ENCODE measurements at places on chromosomes 1 and 21. TPM values are rescaled to one million over a fixed set of nuclear protein-coding genes. Genes with fewer than 3 reads are reported as not detected.

MXRA8 gene
- total RNA-seq = 34.2 TPM

HSD11B1 gene
- total RNA-seq = 7.1 TPM

GJA5 gene
- total RNA-seq = 1.4 TPM

SPRR2E gene
- not detected for total RNA-seq

FAM177B gene
- total RNA-seq = 0.39 TPM

DDOST gene
- 106 TPM for total RNA-seq

IL6R gene
- 435 TPM for total RNA-seq

LENEP gene
- not detected for total RNA-seq

CHODL gene
- not detected for total RNA-seq

ZC3H12A gene
- 27.1 TPM for total RNA-seq

MFAP2 gene
- 0.36 TPM for total RNA-seq

GBP7 gene
- total RNA-seq = not detected

Measured in gastrocnemius medialis (tissue), 4 donors.